ENCODE measurements at places on chromosomes 12 and 14. TPM values are rescaled to one million over a fixed set of nuclear protein-coding genes. Genes with fewer than 3 reads are reported as not detected.
A peak's percentile ranks its signal among the peaks of the same experiment; 100 is the strongest.

GRCh38 chr12:92108651-92109050 is 37.0 kb downstream of the BTG1 start:
- DNase-seq = peak; percentile 17

- DNase-seq = no peak
These were observed 90.8 kb downstream of the RPS6KA5 start for GRCh38 chr14:90969531-90970166.

DNA sequence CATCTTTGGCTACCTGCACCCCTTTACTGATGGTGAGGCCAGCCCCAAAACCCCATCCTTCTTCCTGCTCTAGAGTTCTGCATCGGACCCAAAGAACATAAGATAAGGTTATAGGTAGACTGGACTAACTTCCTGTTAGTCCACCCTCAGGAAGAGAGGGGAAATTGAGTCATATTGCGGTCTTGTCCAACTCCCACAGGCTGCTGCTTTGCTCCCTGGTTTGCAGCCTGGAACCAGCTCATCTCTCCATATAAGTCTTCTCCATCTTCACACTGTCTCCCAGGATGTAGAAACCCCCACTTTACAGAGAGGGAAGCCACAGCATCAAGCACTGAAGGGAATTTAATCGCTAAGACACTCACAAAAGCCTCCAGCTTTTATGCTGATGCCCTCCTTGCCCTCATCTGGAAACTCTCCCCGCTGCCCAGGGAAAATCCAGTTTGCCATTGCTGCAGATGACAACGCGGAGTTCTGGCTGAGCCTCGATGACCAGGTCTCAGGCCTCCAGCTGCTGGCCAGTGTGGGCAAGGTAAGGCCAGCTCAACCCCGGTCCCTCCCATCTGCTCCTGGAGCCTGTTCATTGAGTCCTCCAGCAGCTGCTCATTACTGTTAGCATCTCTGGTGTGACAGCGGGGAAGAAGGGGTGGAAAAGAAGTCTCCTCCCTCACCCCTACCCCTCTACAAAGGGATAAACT is 85.3 kb downstream of the B4GALNT3 start:
- no peak for DNase-seq

GRCh38 chr14:28774764-28775735 is 8.5 kb downstream of the FOXG1 start:
- DNase-seq = no peak

DNA sequence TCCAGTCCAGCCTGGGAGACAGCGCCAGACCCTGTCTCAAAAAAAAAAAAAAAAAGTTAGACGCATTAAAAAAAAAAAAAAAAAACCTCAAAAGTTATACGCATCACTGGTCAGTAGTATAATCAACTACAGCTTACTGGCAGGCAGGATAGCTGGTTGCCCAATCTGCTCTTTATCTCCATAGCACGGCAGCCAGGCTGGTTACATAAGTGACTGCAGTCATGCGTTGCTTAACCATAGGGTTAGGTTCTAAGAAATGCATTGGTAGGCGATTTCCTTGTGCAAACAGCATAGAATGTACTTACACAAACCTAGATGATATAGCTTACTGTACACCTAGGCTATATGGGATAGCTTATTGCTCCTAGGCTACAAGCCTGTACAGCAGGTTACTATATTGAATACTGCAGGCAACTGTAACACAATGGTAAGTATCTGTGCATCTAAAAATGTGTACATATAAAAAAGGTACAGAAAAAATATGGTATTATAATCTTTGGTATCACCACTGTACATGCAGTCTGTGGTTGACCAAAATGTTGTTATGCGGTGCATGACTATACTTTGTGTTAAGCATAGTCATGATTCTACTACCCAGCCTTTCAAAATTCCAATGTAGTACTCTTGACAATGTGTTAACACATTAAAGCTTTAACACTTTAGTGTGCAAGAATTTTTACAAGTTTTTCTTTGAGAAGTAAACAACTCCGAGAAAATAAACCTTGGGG is 8.1 kb downstream of the L2HGDH start:
- peak; percentile 53 for DNase-seq

DNA sequence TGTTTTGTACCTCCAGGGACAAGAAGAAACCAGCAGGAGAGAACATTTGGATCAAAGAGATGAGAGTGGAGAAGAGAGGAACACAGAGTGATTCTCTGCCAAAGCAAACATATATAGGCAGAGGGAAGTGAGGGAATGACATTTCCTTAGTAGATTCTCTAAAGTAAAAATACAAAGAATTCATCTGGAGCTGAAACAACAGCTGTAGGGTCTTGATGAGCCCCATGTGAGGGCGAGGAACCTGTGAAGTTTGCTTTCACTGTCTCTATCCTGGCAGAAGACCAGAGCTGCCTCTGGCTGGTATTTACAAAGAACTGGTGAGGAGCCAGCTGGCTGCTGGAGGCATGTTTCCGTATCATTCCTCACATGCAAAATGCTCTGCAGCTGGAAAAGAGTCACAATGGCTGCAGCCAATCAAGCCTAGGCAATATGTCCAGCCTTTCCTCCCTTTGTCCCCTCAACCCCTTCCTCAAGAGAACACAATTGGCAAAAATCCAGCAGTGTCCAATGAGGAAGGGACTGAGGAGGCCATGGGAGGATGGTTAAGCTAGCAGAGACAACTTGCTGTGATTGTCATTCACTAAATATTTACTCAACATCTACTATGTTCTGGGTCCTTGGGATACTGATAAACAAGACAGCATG is 122.5 kb downstream of the PHLDA1 start:
- peak; percentile 22 for DNase-seq

DNA sequence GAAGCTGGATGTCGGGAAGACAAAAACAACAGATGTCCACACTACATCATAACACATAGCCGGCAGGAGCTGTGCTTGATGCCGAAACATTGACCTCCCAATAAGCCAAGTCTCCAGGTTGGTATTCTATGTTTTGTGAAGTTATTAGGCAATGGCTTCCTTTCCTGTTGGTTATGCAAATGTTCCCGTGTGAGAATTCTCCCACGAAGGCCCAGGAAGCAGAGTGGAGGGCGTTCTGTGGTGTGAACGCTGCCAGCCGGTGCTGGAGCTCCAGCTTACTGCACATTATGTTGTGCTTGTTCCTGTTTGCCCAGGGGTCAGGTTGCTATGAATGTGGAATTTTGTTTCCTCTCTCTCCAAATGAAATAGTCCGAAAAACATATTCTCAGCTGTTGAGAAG is 156.4 kb upstream of the HMGA2 start:
- DNase-seq = no peak

DNA sequence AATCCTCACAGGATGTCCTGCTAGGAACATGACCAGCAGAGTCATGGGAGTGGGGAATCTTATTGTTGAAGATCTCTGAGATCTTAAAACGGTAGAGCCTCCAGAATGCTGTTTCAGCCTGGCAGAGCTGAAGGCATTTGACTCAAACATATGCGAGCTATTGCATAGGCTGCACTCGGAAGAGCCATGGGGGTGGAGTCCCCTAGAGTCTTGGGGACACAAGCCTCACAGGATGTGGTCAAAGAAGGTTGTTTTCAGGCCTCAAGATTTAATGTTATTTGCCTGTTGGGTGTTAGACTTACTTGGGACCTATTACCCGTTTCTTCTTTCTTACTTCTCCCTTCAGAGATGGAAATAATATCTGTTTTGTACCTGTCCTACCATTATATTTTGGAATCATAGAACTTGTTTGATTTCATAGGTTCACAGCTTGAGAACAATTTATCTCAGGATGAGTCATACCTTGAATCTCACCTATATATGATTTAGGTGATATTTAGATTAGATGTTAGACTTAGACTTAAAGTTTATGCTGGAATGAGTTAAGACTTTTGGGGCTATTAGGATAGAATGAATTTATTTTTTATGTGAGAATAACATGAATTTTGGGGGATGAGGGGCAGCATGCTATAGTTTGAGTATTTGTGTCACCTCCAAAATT is 172.2 kb upstream of the ATP2B1 start:
- DNase-seq = no peak

DNA sequence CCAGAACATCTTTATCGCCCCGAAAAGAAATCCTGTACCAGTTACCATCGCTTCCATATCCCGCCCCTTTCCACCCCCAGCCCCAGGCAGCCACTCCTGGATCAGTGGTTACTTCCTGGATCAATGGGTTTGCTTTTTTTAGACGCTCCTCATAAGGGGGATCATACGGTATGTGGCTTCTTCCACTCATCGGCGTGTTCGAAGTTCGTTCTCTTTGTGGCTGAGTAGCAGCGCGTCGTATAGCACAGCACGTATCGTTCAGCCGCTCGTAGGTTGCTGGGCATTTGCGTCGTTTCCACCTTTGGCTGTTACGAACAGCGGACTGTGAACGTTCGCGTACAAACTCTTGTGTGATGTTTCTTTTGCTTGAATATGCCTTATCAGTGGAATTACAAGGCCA is 1.8 kb downstream of the NOC4L start:
- no peak for DNase-seq

DNA sequence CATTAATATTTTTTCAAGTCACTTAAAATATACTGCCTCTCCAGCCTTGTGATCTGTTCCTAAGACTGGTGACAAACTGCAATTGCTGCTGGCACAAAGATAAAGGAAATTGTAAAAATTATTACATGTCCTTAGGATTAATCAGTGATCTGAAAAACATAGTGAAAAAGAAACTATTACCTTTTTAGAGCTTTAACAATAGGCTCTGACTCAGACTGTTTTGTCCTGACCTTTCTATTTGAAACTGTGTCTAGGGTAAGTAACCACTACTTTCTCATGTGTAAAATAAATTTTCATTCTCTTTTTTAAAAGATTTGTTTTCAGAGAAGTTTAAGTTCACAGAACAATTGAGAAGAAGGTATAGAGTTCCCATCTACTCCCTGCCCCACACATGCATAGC is 80.4 kb upstream of the CLEC14A start:
- DNase-seq = no peak

DNA sequence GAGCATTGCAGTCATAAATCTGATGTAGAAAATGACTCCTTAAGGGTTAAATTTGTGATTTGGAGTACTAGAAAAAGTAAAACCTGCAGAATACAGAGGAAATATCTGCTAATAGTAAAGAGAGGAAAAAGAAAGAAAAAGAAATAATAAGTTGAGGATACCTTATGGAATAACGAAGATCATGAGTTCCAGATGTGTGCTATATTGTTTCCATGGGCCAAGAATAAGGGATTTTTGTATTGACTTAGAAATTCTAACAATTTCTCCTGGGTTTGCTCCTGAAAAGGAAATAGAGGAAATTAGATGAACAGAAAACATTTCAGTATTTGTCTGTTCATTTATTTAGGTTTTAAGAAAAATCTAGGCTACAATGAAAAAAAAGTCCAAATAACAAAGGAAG is 115.3 kb downstream of the ALG10B start:
- DNase-seq = no peak

DNA sequence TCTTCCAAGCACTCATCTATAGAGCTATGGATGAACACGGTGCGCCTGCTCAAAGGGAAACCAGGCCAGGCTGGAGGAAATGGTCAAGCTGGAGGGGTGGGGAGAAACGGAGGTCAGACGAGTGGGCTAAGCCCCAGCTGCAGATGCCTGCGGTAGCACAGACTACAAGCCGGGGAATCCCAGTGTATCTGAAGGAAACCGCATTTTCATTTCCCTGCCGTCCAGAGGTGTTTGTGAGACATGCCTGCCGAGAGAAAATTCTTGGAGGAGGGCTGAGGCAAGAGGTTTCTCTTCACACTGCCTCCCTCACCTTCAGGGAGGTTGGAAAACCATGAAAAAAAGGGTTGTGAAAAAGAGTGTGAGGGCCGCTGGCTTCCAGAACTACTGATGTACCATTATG is 102.0 kb upstream of the FOXN3 start:
- no peak for DNase-seq

GRCh38 chr14:52898496-52898895 is 52.4 kb downstream of the FERMT2 start:
- no peak for DNase-seq

DNA sequence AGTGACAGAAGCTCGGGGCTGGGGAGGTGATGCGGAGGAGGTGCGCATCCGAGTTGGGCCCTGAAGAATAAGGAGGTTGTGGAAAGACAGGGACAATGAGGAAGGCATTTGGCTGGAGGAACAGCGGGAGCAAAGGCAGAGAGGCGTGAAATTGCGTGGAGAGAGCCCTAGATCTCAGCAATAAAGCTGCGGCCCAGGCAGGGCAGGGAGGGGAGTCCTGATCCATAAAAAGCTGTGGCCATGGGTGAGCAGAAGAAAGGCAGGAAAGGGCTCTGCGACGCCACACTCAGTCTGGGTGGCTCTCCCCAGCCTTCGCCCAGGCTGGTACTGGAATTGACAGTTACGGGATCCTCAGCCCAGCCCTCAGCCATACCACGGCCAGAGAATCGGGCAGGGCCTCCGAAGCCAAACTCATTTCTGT is 2.2 kb downstream of the FIGNL2 start:
- DNase-seq = no peak

DNA sequence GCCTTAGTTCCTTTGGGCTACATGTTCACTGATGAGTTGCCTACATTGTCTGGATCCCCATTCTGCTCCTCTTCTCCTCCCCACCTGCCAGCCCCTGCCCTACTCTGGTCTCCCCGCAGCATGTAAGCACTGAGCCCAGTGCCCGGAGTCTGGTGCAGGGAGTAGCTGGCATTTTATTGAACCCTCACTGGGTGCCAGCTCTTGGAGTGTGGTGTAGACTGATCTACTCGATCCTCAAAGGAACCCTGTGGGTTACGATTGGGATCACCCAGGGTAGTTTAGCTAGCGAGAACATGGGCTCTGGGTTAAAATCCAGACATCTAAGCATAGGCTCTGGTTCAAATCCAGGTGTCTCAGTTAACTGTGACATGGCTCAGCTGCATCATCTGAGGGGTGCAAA is 8.3 kb upstream of the SERPINA6 start:
- DNase-seq = no peak

GRCh38 chr12:98002887-98003493 is 512.4 kb upstream of the TMPO start:
- DNase-seq = peak; percentile 54

The CLEC4C gene
- total RNA-seq = not detected

The RNASE1 gene
- not detected for total RNA-seq

The RND1 gene
- total RNA-seq = 4.5 TPM

The MGP gene
- 0.79 TPM for total RNA-seq

Data from bronchial epithelial cell (primary cell).